ENCODE measurements at places on chromosomes 6 and 20.
A peak's percentile ranks its signal among the peaks of the same experiment; 100 is the strongest.

DNA sequence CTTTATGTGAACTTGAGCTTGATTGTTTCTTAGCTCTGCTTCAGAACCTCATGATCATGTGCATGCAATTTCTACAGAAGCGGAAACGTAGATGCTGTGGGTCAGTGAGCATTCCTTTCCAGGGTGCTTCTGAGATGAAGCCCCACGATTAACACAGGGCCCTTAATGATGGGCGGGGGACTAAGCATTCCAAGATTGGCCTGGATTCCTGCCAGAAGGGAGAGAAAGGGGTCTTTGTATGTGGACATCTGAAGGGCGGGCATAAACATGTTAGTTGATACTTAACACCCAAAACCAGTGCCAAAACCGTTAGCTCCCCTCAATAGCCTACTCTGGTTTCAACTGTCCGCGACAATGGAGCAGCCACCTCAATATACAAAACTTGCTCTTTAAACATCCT lies 46.9 kb upstream of the POU3F2 start:
- DNase-seq, result no peak

DNA sequence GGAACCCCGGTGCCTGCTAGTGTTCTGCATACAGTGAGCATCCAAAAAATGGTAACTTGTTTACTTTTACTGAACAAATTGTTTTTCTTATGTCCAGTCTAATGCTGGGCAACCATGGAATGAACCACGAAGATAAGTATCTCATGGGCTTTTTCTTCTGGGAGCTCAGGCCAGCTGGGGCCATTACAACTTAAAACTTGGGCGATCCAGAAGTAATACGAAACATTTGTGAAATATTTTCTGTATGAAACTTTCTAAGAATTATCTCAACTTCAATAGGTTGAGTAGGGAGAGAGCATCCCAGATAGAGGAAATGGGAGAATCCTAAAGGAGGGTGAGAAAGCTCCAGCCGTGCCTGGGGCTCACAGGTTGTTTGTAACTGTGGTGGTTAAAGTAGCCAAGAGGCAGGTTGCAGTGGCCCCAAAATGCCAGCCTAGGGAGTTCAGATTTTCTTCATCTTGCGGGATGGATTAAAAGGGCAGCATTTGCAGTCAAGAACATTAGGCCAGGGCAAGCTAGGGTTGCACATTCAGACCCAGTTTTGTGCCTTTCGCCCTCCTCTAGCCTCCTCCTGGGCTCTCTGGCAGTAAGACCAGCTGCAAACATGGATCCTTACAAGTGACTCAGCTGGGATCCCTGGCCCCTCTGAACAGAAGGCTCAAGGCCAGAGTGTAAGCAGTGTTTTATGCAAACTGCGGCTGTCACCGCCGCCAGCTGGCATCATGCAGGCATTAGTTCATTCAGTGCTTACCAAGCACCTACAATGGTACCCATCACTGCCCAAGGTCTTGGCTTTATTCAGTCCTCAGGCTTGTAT lies 41.5 kb downstream of the ELMO2 start:
- DNase-seq, result no peak

DNA sequence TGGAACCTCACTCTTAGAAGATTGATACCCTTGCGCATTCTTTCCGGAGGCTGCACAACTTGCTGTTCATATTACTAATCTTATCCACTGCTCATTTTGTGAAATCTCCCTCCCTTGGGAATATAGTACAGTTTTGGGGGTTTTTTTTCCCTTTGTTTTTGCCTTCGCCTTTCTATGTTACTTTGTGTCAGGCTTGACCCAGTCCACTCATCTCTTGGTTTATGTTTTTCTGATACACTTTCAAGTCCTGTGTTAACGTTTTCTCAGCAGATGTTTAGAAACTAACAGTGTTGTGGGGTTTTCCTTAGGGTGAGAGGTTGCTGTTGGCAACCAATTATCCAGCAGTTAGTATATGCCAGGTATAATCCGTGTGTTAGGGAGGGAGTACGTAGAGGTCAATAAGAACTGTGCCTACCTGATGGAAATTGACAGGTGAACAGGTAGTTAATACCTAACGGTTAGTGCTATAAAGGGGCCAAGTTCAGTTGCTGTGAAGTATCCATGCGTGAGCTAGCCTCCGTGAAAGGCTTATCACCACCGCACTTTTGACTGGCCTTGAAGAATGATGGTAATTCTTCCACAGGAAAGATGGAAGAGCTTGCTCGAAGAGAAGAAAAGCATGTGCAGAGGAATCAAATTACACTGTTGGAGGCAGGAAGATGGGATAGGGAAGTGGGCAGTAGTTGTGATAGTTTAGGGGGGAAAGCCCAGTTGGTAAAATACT lies 1.4 kb downstream of the NFYA start:
- peak; percentile 35 for DNase-seq

DNA sequence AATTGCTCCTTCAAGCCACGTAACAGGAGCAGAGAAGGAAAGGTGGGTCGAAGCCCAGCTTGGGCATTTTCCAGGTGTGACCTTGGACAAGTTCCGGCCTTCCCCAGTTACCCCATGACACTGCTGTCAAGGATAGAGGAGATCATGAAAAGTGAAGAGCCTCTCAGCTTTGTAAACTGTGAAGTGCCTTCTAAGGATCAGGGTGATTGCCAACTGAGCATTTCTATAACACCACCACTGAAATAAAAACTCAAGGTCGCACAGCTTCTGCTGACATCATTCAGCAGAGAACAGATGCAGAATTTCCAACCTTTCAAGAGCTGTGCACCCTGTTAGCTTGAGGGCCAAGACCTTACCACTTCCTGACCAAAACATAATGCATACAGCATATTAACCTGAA lies 24.0 kb upstream of the ZMYND8 start:
- DNase-seq, result peak; percentile 48

DNA sequence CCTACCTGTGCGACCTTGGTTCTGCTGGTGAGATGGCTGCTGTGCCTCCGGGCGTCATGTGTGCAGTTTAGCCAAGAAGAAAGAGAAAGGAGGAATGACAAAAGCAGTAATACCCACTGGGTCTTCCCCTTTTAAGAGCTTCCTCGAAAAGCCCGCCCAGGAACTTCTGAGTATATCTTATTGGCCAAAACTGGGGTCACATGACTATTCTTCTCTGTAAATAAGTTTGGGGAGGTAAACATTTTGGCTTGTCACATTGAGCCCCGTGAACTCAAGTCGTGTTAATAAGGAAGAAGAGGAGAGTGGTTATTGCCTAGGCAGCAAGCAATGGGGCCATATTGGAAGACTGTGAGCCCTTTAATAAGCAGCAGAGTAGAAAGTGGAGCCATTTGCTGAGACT lies 130.4 kb upstream of the ECI2 start:
- DNase-seq, result no peak

DNA sequence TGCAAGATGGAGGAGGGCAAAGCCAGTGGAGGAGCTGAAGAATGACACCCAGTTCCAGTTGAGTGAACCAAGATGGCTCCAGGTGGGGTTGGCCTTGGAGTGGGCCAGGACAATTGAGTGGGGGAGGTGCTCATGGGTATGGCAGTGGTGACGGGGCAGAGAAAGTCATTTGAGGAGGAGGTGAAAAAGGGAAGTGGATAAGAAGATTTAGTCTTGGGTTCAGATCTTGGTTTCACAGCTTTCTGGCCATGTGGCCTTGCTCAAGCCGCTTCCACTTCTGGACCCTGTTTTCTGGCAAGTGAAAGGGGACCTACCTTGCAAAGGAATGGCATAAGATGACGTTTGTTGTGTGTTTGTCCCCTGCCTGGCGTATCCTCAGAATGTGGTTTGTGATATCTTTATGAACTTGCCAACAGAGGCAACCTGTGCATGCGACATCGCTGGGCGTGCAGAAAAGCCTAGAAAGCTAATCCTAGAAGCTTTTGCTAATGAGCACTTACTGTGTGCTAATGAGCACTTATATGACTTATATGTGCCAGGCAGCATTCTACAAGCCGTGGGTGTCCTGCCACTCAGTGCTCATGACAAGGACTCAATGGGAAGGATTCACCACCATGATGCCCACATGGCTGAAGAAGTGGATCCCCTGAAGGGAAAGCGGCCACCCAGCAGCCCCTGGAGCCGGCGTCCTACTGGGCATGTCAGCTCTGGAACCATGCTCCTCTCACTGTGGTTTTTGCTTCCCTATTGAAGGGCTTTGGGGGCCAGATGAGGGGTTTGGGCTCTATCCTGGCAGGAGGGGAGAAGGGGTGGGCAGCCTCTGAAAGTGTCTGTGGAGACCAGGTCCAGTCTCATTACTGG lies 23.6 kb upstream of the STX16 start:
- DNase-seq, result no peak

DNA sequence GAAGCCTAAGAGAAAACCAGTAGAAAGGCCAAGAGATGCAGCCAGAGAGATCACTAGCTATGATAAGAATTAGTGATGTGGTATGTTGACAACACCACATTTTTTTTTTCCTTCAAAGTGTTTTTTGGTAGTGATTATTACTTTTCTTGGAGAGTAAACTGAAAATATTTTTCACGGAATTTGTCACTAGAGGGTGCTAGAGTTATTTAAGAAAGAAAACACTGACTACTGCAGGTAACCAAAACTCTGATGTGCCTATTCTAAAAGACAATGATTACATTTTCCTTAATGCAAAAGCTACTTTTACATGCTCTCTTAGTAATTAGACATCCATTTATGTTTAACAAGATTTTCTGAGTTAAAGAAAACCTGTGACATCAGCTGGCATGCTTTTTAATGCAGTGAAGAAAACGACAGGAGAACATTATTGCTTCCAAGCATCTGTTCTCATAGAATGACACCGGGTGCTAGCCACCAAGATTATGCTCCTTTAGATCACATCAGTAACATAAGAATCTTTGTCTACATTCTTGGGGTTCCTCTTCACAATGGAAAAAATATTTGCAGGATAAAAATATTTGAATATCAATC lies 28.8 kb downstream of the RWDD2A start:
- peak; percentile 20 for DNase-seq

- peak; percentile 95 for DNase-seq
These were observed 83.4 kb downstream of the JARID2 start for GRCh38 chr6:15329197-15329671.

DNA sequence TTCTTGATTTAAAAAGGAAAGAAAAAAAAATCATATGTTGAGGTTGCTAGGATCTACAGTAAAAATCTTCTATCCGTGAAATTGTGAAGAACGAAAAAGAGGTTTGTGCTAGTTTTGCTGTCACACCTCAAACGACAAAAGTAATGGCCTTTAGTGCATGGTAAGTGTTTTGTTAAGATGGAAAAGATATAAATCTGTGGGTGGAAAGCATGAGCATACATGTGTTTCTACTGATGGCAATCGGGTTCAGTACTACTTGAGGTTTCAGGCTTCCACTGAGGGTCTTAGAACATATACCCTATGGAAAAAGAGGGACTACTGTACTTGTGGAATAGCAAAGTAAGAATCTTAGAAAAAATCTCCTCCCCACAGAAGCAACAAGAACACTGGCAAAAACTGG lies 58.0 kb downstream of the AHI1 start:
- no peak for DNase-seq

- DNase-seq, result no peak
These were observed 27.0 kb downstream of the MCHR2 start for GRCh38 chr6:99967052-99967451.

GRCh38 chr20:49563015-49563980 lies 4.6 kb downstream of the PTGIS start:
- DNase-seq, result no peak

DNA sequence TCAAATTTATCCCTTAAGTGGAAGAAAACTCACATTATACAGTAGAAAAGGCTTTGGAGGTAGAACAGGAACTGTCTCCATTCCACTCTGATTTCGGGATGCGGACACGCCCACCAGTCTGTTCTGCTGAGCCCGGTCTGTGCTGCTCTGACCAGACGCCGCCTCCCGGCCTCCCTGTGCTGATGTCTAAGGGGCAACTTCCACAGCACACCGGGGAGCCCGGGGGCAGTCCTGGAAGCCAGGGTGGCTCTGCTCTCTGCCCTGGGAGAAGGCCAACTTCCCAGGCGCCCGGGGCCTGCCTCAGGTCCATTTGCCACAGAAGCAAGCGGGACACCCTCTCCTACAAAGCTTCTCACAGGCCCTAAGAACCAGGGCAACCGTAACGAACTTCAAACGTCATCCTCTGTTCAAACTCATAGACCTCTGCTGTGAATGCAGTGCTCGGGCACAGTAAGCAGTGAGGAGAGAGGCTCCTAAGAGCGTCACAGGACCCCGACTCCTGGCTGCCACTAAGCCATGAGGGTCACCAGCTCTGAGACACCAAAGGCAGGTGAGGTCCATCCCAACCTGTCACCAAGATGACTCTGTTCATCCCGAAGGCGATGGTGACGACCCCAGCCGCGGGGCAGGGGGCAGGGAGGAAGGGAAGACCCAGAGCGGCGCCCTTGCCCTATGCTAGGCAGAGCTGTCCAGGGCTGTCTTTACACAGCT lies 5.6 kb downstream of the TAF4 start:
- no peak for DNase-seq

GRCh38 chr20:37866051-37866450 lies 36.9 kb upstream of the VSTM2L start:
- DNase-seq, result no peak

DNA sequence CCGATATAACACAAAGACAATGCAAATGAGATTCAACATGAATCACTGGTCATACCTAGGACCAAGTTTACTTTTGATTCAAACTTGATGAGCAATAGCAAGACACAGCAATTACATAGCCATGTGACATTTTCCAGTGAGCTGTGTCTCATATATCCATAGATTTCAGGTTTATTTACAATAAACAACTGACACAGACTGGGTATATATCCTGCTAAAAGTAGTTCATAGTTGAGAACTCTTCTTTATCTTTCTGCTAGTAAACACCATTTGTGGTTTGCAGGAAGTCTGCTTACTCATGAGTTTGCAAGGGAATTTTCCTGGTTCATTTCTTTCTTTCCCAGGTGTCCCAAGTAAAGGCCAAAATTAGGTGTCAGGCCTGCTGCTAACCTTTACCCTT lies 343.4 kb downstream of the KIF16B start:
- no peak for DNase-seq

- no peak for DNase-seq
These were observed 10.0 kb downstream of the HSPA1B start for GRCh38 chr6:31837369-31838113.

DNA sequence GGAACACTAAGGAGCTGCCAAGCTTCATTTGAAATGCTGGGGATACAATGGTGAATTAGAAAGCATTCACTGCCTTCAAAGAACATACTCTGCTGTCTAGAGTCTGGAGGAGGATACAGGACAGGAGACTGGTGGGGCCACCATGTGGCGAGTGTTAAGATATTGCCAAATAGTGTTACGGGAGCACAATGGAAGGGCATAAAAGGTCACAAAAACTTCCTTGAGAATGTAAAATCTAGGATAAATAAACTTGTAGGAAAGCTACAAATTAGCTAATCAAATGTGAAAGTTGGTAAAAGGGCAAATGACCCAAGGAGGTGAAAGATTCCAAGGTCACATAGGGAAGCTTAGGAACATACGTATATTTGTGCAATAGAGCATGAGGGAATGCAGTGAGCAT lies 271.7 kb downstream of the RFPL4B start:
- no peak for DNase-seq

GRCh38 chr6:110211753-110212152 lies 31.5 kb downstream of the CDC40 start:
- DNase-seq, result no peak

- no peak for DNase-seq
These were observed 28.0 kb upstream of the PHACTR3 start for GRCh38 chr20:59576216-59576953.

- DNase-seq, result no peak
These were observed 33.9 kb upstream of the TBC1D20 start for GRCh38 chr20:496126-496696.

Data from astrocyte (in vitro differentiated cells and primary cell).